ENCODE measurements at places on chromosomes 12 and 14.

DNA sequence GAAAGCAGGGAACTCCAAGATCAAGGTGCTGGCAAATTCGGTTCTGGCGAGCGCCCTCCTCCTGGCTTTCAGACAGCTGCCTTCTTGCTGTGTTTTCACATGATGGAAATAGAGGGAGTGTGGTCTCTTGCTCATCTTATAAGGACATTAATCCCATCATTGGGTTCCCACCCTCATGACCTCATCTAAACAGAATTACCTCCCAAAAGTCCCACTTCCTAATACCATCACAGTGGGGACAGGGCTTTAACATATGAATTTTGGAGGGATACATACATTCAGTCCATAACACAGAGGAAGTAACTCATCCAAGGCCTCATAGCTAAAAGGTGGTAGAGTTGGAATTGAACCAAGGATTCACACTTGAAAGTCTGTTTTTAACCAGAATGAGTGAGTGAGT is 28.6 kb downstream of the DYRK2 start:
- DNase-seq = no peak

DNA sequence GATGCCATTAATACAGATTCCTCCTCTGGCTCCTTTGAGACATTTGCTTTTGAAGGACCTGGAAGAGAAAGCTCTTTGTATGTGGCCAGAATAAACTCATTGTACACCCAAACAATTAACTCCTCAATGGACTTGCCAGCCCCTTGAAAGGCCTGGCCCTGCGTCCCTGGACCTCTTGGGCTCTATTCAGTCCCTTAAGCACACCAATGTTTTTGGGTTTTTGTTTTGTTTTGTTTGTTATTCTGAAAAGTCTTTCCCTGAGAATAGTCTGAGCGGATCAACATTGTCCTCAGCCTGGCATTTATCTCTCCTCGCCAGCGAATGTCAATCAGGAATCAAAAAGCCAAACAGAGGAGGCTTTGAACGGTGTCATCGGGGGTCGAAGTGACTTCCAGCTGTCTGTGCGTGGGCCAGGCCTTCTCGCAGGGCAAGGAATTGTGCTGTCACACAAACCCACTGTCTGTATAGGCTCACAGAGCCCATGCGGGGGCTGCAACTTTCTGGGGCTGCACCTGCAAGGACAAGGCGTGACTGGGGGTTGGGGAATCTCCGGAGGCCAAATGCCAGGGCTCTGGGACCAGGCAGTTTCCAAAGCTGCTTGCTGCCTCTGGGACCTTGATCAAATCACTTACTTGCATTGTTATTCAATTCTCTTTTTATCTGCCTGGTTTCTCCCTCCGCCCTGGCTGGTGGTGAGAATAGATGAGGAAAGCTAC is 108.3 kb downstream of the SMOC1 start:
- DNase-seq = no peak

GRCh38 chr12:27998170-27998569 is 25.6 kb upstream of the PTHLH start:
- DNase-seq = no peak

GRCh38 chr12:63179224-63179623 is 28.2 kb upstream of the AVPR1A start:
- DNase-seq = no peak

DNA sequence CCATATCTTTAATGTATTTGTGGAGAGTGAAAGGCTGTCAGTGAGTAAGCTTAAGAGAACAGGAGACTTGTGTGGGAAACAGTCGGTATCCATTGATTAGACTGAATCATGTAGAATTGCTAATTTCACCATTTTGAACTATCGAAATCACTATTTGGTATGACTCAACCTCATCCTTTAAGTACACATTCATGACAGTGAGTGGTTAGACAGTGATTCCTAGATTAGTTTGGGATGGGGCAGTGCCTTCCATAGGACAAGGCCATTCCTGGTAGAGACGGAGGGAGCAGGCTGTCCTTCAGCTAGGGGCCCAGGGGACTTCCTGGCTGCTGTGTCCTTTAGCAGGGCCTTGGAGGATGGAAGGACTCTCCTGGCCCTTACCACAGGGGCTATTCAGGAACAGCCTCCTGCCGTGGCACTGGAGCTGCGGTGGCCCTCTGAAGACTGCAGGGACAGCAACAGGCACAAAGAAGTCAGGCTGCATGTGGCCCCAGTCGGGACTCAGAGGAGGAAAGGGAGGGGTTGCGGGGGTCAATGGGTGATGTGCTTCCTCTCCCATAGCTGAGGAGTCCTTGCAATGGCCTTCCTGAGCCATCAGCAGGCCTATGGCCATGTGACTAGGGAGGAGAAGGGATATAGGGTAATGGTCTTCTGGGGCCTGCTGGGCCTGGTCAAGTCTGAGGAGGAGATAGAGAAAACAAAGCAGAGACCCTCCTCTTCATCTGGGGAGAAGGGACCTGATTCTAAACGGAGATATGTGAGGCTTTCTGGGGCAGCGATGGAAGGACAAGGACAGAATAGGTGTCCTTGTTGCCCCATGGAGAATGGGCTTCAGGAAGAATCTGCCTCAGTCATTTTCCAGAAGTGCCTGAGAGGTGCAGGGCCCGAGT is 11.2 kb downstream of the SERPINA1 start:
- no peak for DNase-seq

- no peak for DNase-seq
These were observed 48.2 kb upstream of the PLXNC1 start for GRCh38 chr12:94100211-94100627.

GRCh38 chr14:61502459-61503093 is 181.2 kb downstream of the PRKCH start:
- DNase-seq = no peak
